ENCODE measurements at places on chromosomes 11 and 22. TPM values are rescaled to one million over a fixed set of nuclear protein-coding genes. Genes with fewer than 3 reads are reported as not detected.

DNA sequence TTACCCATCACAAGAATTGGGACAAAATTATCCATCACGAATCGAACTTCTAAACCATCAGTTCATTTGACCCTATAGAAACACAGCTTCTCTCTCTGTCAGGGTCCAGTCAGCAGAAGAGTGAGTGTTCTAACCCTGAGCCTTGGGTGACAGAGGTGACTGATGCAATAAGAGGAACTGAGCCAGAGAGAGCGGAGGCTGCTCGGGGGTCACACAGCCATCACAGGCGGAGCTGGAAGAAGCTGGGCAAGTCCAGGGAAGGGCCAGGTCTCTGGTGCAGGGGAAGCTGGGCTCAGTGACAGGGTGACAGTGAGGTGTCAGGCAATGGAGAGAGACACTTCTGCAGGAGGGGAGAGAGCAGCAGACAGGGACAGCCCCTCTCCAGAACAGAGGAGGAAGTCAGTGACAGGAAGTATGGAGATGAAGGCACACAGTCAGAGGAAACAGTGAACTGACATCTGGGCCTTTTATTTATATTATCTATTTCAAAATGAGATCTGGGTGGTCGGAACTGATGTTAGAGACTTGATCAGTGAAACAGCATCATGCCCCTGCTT is 184.0 kb upstream of the TBCEL start:
- H3K36me3 ChIP-seq, result no peaks in the 10 kb centered on the region
- peaks cover 19% of the 10 kb centered on the region for H3K4me1 ChIP-seq

DNA sequence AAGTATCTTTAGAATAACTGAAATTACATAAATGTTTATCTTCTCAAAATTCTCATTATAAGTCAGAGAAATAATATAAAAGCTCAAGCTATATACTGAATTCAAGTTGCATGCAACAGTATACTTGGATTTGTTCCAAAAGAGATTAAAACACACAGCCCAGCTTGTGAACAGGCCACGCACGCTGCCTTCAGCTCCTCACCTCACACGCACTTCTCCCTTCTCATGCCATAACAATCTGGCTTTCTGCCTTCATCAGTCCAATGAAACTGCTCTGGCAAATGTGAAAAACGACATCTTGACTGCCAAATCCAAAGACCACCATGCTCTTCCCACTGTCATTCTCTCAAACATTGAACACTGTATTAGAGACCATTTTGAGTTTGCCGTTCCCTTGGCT is 22.1 kb downstream of the ATP6V1E1 start:
- no peak overlapping the region for H3K4me3 ChIP-seq
- no peaks in the 10 kb centered on the region for H3K4me1 ChIP-seq
- H3K27ac ChIP-seq, result no peak overlapping the region

DNA sequence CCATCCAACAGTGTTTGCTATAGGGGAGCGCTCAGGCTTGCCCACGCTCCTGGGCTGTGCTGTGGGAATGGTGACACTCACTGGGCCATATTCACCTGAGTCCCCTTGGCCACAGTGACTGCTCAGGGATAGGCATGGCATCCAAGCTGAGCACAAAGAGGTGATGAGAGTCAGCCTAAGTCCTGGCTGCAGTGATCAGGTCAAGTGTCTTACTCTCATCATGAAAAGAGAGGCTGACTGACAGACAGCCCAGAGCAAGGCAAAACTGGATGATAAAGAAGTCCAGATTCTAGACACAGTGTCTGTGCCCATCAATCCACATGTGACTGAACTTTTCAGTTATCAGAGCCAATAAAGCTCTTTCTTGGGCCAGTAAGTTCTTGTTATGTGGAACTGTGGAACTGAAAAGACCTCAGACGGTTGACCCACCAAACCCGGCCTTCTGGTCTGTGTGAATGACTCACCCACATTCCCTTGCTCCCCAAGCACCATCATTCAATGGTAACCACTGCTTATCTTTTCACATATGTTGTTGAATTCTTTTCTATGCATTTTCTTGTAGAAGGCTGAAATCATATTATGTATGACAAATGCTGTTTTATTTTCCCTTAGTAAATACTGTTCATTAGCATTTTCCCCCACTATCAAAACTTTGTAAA is 43.2 kb upstream of the YPEL1 start:
- H3K27me3 ChIP-seq, result no peaks in the 10 kb centered on the region
- peaks cover 11% of the 10 kb centered on the region for H3K36me3 ChIP-seq
- no peak overlapping the region for H3K4me3 ChIP-seq
- DNase-seq, result no peak

DNA sequence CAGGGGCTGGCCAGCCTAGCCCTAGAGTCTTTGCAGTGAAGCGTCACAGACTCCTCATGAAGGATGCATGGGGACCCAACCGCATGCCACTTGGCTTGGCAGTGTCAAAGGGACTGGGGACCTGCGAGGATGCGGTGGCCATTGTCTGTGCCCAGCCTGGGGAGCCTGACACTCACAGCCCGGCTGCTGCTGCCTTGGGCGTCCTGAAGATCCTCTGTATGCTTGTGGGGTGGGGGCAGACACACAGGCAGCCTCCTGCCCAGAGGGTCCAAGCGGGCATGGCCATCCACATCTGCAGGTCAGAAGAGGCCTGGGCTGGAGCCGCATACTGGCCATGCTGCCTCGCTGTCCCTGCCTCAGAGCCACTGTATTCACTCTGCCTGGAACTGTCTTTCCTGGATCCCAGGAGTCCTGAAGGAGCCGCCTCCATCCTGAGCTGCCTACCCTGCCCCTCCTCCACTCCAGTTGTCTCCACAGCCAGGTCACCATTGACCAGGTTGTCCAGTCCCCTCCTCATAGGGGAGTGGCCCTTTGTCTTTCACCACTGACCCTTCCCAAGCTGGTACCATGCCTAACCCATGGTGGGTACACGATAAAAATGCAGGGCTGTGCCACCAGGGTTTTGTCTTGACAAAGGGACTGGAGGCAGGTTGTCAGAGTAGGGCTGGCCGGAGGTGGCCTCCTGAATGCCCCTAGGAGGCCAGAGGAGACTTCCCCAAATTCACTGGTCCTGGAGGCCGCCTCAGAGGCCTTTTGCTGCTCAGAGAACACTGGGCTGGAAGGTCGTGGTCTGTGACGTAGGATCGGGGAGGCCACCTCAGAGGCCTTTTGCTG is 107.0 kb downstream of the KCNQ1OT1 start:
- no peak overlapping the region for H3K27ac ChIP-seq
- no peaks in the 10 kb centered on the region for H3K27me3 ChIP-seq
- DNase-seq, result no peak

Gene PGA5
- total RNA-seq, result not detected

GRCh38 chr22:43099095-43099494 is 9.9 kb upstream of the TTLL1 start:
- H3K4me1 ChIP-seq, result no peaks in the 10 kb centered on the region
- H3K27me3 ChIP-seq, result no peaks in the 10 kb centered on the region
- H3K4me3 ChIP-seq, result no peak overlapping the region
- H3K27ac ChIP-seq, result no peak overlapping the region
- H3K36me3 ChIP-seq, result no peaks in the 10 kb centered on the region
- no peak for DNase-seq

GRCh38 chr11:43557553-43558110 is 122.9 kb upstream of the HSD17B12 start:
- peaks cover 12% of the 10 kb centered on the region for H3K4me1 ChIP-seq
- H3K36me3 ChIP-seq, result no peaks in the 10 kb centered on the region
- no peak overlapping the region for H3K27ac ChIP-seq
- H3K27me3 ChIP-seq, result peaks cover 12% of the 10 kb centered on the region

DNA sequence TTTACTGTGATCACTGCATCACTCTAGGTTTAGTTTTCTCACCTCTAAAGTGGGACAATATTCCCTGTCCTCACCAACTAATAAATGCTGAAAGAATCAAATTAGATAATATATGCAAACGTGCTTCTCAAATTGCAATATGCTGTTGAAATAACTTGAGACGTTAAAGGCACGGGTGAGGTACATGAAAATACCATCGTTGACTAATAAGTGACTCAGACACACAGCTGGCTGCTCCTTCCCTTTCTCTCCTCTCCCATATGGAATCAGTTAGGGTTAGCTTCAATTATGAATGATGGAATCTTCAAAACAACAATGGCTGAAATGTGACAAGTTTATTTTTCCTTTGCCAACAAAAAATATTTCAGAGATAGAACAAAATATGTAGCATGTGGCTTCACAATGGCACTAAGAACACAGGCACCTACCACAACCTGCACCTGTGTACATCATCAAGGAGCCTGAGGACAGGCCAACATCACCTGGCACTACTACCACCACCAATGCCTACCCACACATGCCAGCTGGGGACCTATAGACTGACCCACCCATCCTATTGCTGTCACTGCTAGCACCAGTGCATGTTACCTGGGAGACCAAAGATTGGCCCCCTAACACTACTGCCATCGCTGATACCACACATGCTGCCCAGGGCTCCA is 13.7 kb downstream of the GDPD4 start:
- H3K4me1 ChIP-seq, result no peaks in the 10 kb centered on the region
- no peaks in the 10 kb centered on the region for H3K36me3 ChIP-seq
- no peak overlapping the region for H3K4me3 ChIP-seq
- DNase-seq, result no peak

DNA sequence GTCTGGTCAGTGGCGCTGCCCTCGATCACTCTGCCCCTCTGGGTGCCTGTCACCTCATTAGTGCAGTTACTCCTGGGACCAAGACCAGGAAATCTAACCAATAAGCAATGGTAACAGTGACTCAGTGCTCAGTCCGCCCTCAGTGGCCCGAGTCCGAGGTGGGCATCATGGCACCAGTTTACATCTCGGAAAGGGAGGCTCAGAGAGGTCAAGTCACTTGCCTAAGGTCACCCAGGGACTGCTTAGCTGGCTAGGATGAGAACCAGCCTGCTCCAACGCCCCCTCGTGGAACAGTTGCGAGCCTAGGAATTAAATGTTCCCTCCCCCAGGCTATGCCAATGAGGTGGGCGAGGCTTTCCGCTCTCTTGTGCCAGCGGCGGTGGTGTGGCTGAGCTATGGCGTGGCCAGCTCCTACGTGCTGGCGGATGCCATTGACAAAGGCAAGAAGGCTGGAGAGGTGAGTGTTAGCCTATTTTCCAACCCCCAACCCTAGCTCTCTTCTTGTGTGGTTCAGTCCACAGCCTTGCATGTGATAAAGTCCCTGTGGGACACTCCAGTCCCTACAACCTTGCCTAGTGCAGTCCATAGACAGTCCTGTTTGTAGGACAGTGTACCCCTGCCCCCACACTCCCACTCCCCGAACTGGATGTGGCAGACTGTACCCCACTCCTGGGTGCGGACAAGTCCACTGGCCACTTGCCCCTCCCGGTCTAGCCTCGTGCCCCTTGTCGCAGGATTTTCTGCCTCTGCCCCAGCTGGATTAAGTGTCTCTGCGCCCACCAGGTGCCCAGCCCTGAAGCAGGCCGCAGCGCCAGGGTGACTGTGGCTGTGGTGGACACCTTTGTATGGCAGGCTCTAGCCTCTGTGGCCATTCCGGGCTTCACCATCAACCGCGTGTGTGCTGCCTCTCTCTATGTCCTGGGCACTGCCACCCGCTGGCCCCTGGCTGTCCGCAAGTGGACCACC is 1.1 kb downstream of the MTFP1 start:
- no peaks in the 10 kb centered on the region for H3K27me3 ChIP-seq
- H3K27ac ChIP-seq, result peak overlapping the region; percentile 82
- peak; percentile 64 for DNase-seq
- H3K4me3 ChIP-seq, result peak overlapping the region; percentile 65
- H3K4me1 ChIP-seq, result peaks cover 20% of the 10 kb centered on the region

- peaks cover 1% of the 10 kb centered on the region for H3K36me3 ChIP-seq
- H3K27me3 ChIP-seq, result no peaks in the 10 kb centered on the region
- H3K4me1 ChIP-seq, result peaks cover 21% of the 10 kb centered on the region
- no peak overlapping the region for H3K27ac ChIP-seq
These were observed 9.6 kb upstream of the UCP3 start for GRCh38 chr11:74018331-74019005.

DNA sequence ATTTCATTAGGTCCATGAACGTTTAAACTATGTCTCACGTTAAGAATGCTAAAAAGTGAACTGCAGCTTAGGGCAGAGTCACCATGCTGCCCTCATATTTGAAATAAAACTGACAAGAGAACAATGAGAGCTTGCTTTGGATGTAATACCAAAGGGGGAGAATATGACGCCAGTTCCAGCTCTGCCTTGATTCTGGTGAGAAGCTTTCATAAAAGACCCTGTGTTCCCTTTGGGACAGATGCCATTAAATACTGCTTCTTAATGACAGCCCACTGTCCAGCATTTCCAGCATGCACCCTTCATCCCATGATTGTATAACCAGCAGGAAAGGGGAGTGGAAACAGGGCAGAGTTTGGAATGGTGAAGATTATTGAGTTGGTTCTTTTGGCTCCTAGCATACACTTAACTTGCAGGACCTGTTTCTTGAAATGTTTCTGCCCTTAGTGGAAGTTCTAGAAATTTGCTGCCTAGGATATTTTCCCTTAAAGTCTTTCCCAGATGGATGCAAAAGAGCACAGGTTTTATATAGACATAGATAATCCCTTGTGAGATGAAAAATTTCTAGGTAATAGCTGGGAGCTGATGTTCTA is 139.3 kb upstream of the LDLRAD3 start:
- no peaks in the 10 kb centered on the region for H3K27me3 ChIP-seq
- DNase-seq, result no peak
- H3K36me3 ChIP-seq, result no peaks in the 10 kb centered on the region
- H3K27ac ChIP-seq, result no peak overlapping the region

Gene TMEM45B
- 0.13 TPM for total RNA-seq

DNA sequence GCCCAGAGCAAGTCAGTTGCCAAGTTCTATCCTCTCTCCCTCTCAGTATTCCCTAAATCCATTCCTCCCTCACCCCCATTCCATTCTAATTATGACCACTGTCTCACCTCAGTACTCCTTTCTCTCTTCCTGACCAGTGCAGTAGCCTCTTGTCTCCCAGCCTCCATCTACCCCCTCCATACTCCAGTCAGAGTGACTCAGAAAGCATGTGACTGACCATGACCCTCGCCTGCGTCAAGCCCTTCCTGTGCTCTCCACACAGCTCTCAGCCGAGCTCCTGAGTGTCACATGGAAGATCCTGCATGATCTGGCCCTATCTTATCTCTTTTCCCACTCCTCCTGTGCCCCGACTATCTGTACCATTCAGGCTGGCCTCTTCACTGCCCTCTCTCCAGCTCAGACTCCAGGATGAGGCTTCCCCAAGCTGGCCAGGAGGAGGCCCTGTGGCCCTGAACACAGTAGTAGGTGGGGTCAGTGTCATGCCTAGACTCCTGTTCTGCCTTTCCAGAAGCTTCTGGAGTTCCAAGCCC is 42.6 kb downstream of the NEU3 start:
- no peak overlapping the region for H3K4me3 ChIP-seq
- no peaks in the 10 kb centered on the region for H3K36me3 ChIP-seq
- DNase-seq, result no peak
- no peak overlapping the region for H3K27ac ChIP-seq
- H3K4me1 ChIP-seq, result peaks cover 10% of the 10 kb centered on the region
- no peaks in the 10 kb centered on the region for H3K27me3 ChIP-seq

Data from GM12878 (cell line).